ENCODE measurements at places on chromosomes 4 and X.

DNA sequence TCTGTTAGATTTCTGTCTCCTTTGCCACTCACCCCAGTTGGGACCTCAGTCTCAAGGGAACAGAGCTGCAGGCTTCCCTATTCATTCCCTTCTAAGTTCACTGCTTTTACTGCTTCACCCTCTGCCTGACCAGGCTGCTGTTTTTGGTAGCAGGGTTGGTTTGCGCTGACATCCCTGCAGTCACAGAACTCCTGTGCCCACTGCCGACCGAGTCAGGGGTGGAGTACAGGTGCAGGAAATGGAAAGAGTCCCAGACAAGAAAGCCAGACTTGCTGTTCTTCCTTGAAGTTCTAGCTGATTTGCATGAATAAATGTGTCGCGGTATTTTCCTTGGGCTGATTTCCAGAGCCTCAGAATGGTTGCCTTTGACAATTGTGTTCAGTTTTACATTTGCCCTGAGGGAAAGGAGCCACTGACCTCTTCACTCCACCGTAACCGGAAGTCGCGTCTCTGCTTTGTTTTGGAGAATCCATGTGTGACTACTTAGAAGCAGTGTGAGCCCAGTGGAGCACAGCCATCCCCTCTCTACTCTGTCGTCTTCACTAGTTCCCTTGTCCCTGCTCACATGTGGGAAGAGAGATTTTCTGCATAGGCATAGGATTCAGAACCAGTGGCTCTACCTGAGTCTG lies 84.8 kb downstream of the TNIP2 start:
- no peak for DNase-seq

DNA sequence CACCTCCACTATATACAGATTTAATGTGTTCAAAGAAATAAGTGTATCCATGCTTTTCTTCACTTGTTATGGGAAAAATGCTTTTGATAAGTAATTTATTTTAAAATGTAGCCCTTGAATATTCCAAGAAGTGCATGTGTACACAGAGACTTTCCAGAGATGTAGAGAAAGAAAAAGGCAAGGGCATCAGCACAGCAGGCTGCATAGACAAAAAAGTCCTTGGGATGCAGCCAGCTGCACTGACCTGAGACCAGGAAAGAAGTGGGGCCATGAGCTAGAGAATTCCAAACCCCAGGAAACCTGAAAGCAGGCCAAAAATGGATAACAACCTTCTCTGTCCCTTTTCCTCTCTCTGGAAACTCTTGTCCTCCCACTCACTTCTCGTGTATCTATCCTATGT lies 51.6 kb upstream of the PRDM8 start:
- no peak for DNase-seq

GRCh38 chrX:71320126-71320525 lies 18.6 kb downstream of the ITGB1BP2 start:
- no peak for DNase-seq

DNA sequence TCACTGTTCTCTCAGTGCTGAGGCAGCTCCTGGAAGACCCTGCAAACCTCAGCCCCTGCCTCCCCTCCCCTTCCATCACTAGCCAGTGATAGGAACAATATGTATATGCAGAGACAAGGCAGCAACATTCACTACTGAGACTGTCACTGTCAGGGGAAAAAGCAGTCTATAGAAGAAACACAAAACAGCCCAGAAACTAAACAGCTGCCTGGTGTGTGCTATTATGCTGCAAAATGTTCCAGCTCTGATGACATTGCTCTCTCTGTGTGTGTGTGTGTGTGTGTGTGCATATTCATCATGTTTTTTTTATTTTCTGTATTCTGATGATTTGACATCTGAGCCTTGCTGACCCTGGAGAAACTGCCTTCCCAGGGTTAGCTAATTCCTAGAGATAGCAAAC lies 147.2 kb downstream of the SPATA18 start:
- DNase-seq: no peak

DNA sequence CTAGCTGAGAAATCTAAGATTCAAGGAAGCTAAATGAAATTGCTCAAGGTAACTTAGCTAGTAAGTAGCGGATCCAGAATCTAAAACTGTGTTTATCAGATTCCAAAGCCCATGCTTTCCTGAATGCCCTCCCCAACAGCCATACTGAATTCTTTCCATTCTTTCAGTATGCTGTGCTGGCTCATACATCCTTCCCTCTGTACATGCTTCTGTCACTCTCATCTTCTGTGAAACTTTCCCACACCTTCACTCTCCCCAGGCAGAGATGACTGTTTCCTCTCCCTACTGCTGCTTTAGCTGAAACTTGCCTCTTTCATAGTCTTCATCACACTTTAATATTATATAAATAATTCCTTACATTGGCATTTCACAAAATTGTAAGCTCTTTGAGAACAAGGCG lies 39.3 kb upstream of the SMARCAD1 start:
- DNase-seq: no peak

- no peak for DNase-seq
Measured at GRCh38 chrX:25012433-25012735, 3.4 kb downstream of the ARX start.

DNA sequence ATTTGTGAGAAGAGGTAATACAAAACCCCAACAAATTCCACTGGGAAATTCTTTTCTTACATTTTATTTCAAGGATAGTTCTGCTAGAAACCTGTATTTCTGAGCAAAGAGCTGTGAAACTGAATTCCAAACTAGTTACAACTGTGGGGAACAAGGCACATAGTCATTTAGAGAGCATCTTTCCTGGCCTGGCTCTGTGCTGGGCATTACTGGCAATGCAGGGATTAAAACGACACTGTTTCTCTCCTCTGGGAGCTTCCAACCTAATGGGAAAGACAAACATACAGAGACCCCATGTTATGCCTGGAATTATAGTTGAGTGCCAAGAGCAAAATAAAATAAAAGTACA lies 36.5 kb downstream of the SUPT20HL1 start:
- no peak for DNase-seq

- DNase-seq: no peak
Measured at GRCh38 chr4:148444296-148445070, 2.3 kb upstream of the NR3C2 start.

DNA sequence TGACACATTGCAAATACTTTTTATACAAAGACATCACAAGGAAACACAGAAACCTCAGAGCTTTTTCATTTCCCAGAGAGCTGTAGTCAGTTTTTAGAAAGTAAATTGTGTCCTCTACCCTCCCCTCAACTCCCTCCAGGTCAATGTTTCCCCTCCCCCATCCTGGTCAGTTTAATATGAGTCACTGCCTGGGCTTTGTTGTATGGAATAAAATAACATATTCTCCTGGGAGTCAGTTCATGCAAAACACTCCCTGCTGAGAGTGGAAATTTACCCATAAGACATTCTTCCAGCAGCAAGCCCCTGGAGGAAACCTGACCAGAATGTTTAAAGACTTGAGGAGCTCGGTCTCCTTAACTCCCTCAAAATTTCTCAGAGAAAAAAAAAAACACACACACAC lies 270.1 kb upstream of the LDB2 start:
- no peak for DNase-seq

GRCh38 chr4:151808120-151808529 lies 47.3 kb upstream of the GATB start:
- no peak for DNase-seq

DNA sequence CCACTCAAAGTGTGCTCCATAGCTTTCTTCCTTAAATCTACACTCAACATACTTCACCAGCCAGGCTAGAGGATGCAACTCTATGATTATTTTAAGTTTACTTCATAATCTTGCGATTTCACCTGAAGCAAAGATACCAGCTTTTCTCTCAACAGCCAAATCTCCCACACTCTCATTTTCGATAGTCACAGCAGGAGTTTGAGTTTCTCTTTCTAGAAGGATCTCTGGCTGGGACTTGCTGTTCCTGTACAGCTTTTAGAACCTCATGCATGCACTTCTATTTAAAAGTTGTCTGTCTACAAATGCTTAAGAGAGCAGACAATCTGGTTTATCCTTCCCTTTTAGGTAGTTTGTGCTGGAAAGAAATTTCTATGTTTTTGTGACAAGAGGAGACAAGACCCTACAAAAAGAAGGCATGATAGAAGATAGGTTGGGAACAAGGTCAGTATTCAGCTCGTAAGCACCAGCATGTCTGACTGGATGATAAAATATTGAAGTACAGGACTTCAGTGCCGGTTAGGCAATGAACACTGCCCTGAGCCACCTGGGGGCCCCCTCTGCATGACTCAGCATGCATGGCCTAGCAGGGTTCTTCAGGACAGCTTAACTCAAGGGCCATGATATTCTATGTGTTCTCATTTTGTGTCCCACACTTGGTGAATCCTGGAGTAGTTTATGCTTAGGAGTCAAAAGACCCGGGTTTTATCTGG lies 65.6 kb downstream of the ATXN3L start:
- no peak for DNase-seq

DNA sequence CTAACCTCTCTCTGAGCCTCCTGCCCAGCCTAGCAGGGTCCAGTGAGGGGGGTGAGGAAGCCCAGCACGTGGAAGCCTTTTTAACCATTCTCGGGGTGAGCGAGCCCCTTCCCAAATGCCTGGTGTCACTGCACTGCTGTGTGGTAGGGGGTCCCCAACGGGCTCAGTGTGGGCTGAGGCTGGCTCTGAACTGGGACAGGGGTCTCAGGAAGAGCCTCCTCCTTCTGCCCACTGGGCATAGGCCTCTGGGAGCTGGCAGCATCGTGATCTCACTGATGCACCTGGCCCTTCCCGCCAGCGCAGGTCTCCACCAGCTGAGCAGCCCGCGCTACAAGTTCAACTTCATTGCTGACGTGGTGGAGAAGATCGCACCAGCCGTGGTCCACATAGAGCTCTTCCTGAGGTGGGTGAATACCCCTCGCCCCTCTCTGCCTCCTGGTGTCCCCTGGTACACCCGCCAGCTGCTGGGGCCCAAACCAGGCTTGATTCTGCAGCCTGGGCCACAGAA lies 12.6 kb downstream of the HTRA3 start:
- DNase-seq: no peak
